ENCODE measurements at places on chromosomes 11 and 22.

DNA sequence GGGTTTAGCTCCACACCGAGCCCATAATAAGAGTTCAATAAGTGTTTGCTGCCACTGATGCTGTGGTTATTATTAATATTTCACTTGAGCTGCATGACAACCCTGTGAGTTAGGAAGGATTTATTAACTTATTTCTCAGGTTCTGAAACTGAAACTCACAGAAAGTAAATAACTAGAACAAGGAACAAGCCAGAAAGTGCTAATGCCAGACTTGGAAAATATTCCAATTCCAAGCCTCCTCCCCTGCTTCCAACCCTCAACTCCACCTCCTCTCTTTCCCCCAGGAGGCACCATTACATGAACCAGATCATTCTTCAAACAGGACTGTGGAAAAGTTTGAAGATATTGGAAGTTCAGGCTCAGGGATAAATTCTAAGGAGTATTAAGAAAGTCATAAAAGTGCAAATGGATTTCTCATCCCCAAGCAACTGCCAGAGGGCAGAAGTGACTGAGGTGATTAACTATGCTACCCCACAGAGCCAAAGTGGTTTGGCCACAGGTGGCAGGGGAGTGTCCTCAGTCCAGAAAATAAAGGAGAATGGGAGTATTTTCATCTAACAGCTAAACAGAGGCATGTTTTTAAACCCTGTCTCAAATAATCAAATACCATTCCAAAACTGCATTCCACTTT is 3.2 kb upstream of the FJX1 start:
- no peak for DNase-seq

GRCh38 chr11:13963949-13964770 is 1.6 kb downstream of the SPON1 start:
- DNase-seq, result no peak

DNA sequence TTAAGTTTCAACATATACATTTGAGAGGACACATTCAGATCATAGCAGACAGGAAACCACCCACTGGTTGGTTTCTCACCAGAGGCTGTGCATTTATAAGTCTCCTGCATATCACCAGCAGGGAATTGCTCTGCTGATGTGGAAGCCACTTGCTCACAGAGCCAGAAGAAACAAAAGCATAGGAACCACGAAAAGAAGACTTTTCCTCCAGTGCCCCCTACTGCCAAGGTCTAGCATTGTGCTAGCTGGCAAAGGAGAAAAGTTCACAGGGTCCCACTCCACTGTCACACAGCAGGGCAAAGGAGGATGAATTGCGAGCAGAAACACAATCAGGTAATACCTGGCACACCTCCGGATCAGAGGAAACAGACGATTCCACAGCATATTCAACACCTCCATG is 28.9 kb upstream of the ISX start:
- no peak for DNase-seq

DNA sequence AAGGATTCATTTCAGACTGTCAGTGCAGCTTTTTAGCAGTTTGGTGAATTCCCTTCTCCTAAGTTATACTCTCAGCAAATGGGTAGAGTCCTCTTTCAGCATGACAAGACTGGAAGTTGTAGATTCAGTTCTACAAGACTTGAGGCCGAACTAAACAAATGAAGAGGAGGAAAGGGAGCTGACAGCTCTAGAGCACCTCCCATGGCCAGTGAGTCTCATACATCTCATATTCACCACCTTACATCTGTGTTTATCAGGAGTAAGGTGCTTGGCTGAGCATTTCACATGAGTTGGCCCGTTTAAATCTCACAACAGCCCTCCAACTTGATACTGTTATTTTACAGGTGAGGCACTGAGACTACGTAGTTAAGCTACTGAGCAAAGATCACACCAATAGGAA is 30.4 kb downstream of the SEZ6L start:
- DNase-seq, result no peak

DNA sequence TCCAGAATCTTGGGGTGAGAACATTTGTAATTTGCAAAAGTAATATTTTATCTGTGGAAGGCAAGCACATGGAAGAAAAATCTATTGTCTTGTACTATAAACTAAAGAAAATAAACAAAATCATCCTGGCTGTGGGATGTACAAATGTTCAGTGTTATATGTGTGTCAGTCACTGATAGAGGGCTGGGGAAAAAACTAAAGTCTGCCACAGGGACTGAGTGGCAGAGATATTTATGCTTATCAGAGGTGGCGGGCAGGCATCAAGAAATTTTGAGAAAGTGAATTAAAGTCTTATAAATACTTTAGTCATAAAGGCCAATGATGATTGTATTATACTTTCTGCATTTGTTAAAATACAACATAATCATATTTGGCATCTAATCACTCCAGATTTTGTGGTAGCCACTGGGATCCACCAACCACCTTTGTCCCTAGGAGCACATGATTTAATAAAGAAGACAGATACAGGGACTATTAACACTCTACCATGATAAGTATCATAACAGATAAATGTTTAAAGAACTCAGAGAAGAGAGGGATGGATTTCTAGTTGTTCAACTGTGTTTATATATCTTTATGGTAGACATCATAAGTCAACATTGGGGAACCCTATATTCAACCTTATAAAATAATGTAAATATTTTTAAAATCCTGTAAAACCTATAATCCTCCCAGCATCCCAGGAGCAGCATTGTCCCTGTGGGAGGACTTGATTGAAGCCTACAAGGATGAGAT is 2.6 kb upstream of the ENDOD1 start:
- DNase-seq, result no peak

GRCh38 chr11:67436459-67437081 is 912 bp downstream of the PTPRCAP start:
- DNase-seq, result no peak

- no peak for DNase-seq
Observed at GRCh38 chr11:78338702-78339101, 78.9 kb downstream of the GAB2 start.

DNA sequence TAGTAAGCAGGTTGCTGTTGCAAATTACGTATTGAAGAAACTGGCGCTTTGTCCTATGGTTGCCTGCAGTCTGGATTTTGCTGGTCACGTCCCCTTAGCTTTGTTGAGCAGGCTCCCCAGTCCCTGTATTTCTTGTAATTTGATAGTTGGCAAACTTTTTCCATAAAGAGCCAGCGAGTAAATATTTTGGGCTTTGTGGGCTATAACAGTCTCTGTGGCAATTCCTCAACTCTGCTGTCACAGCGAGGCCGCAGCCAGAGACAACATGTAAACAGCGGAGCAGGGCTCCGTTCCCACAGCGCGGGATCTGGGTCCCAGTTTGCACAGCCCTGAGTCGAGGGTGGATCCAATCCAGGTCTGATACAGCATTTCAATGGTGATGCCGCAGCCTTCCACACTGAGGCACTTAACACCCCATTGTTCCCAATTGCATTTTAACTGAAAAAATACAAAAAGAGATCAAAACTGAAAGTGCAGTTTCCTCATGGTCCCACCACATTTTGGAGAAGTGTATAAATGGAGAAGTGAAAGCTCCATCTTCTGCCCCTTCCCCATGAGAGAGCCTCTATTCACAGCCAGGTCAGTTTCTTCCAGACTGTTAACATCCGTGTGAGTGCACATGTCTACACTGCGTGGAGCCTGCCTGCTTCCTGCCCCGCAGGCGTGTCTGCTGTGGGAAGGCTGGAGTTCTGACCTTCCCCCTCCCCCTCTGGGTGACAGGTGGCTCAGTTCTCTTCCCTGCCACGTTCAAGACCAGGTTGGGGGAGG is 89.1 kb downstream of the RPS6KA4 start:
- peak; percentile 12 for DNase-seq

DNA sequence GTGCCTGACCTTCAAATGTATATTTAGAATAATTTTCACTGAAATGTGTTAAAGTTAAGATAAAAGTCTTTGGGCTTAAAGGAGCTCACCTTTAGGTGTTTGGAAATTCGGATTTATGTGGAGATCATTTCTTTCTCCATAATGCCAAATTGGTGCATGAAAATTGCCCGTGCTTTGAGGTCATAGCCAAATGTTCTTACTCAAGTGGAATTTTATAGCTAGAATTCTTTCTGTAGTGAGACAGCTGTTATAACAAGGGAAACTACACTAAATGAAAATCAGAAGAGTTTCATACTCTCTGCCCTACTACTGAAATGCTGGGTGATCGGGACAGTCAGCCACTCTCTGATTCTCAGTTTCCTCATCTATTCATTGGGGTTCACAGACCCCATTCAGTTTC is 89.5 kb upstream of the DBX1 start:
- DNase-seq, result no peak

DNA sequence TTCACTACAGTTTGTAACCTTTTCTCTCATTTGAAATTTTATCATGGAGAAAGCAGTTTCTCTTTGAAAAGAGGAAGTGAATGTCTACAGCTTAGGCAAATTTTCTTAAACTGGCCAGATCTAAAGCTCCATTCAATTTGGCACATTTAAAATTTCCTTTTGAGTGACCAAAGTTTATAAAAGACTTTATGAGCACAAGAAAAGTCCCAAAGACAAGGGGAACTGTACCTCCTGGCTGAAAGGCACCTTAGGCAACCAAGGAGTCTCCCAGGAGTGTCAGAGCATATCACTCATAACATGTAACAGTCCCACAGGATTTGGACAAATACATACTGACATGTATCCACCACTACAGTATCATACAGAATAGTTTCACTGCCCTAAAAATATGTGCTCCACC is 41.3 kb downstream of the NARS2 start:
- DNase-seq, result no peak

GRCh38 chr22:31635638-31636306 is 26.2 kb downstream of the PISD start:
- no peak for DNase-seq

- no peak for DNase-seq
Observed at GRCh38 chr11:9990221-9990973, 303.6 kb downstream of the SBF2 start.

DNA sequence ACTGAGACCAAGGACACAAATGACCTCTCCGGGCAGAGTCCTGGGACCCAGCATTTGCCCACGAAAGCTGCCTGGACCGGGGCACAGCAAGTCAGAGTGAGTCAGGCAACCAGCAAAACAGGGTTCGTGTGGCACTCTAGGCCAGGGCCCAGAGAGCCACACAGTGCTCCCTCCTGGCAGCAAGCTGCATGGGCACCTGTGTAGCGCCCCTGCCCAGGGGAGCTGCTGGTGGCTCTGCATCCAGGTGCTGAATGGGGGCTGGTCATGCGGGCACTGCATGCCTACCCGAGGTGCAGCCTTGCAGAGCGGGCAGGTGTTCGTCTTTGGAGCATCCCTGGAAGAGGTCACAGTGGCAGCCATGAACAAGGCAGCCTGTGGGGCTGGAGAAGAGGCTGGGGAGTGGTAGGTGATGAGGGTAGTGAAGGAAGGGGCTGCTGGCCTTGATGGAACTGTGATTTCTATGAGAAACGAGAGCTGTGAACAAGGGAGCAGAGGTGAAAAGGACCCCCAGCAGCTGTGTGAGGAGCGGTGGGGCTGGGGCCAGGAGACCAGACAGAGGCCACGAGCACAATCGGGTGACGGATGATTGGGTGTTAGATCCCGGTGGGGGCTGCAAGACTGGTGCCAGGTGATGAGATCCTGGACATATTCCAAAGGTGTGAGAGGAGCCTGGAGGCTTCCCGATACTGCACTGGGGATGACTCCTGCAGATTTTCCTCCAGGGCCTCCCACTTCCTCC is 63.3 kb downstream of the DGCR2 start:
- DNase-seq, result no peak

DNA sequence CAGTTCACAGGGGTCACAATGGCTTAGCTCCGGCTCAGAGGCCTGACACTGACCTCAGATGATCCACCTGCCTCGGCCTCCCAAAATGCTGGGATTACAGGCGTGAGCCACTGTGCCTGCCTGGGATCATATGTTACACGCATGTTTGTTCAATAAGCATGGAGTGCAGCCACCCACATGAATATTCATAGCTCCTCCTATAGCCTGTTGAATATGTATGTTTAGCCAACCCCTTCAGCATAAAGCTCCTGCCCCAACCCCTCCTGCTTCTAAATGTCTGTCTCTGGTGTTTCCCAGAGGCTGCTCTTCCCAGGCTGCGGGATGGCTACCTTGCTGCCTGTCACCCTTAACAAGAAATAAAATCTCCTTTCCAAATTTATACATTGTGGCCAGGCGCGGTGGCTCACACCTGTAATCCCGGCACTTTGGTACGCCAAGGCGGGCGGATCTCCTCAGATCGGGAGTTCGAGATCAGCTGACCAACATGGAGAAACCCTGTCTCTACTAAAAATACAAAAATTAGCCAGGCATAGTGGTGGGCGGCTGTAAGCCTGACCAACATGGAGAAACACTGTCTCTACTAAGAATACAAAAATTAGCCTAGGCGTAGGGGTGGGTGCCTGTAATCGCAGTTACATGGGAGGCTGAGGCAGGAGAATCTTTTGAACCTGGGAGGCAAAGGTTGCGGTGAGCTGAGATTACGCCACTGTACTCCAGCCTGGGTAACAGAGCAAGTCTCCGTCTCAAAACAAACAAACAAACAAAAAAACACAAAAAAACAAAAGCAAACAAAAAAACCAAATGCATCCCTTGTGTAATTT is 1.1 kb upstream of the APOBEC3F start:
- DNase-seq, result no peak

GRCh38 chr11:68593441-68593840 is 90.9 kb upstream of the GAL start:
- no peak for DNase-seq

DNA sequence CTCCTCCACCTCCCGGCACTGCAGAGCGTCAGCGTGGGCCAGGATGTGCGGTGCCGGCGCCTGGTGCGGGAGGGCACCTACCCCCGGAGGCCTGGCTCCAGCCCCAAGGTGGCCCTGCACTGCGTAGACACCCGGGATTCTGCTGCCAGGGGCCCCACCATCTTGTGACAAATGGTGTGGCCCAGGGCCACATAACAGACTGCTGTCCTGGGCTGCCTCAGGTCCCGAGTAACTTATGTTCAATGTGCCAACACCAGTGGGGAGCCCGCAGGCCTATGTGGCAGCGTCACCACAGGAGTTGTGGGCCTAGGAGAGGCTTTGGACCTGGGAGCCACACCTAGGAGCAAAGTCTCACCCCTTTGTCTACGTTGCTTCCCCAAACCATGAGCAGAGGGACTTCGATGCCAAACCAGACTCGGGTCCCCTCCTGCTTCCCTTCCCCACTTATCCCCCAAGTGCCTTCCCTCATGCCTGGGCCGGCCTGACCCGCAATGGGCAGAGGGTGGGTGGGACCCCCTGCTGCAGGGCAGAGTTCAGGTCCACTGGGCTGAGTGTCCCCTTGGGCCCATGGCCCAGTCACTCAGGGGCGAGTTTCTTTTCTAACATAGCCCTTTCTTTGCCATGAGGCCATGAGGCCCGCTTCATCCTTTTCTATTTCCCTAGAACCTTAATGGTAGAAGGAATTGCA is 13.5 kb downstream of the TSKU start:
- no peak for DNase-seq

- DNase-seq, result peak; percentile 29
Observed at GRCh38 chr22:35785181-35785923, 67.7 kb downstream of the APOL5 start.

DNA sequence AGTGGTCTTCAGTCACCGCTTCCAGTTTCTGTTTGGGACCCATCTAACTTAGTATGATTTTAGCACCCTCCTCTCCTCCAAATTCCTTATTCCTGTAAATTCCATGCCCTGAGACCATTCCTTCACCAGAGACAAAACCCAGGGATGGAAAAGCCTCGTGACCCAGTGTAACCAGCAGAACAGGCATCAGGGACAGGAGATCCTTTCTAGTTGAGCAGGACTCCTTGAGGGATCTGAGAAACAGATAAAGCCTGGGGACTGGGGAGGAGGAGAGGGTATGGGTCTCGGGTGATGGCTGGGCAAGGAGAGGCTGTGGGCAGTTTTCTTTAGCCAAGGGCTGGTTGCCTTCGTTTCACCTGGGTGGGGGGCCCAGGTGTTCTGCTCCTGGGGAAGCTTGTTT is 40.9 kb downstream of the TEAD1 start:
- no peak for DNase-seq
